ENCODE measurements at places on chromosomes 11 and 22. TPM values are rescaled to one million over a fixed set of nuclear protein-coding genes. Genes with fewer than 3 reads are reported as not detected.

MRGPRX3 gene
- total RNA-seq = not detected

SAA1 gene
- total RNA-seq = not detected

OR56A1 gene
- total RNA-seq = not detected

IGLL1 gene
- total RNA-seq = not detected

SVIP gene
- total RNA-seq = 18.9 TPM

KCNJ11 gene
- 0.19 TPM for total RNA-seq

KDELR3 gene
- total RNA-seq = 43.3 TPM

TSGA10IP gene
- total RNA-seq = not detected

BIK gene
- 0.76 TPM for total RNA-seq

C1QTNF4 gene
- total RNA-seq = 0.10 TPM

CST6 gene
- not detected for total RNA-seq

GAL3ST3 gene
- 0.65 TPM for total RNA-seq

UQCR10 gene
- 43.4 TPM for total RNA-seq

CHRM1 gene
- not detected for total RNA-seq

CLCF1 gene
- total RNA-seq = 4.6 TPM

RELA gene
- 63.4 TPM for total RNA-seq

ART1 gene
- not detected for total RNA-seq

OR52N5 gene
- not detected for total RNA-seq

DRD4 gene
- total RNA-seq = not detected

HORMAD2 gene
- not detected for total RNA-seq

ADM2 gene
- 0.65 TPM for total RNA-seq

ALDH3B1 gene
- total RNA-seq = 2.0 TPM

OR51E2 gene
- total RNA-seq = not detected

DCHS1 gene
- 58.5 TPM for total RNA-seq

PTPRJ gene
- total RNA-seq = 3.3 TPM

MTMR3 gene
- 36.5 TPM for total RNA-seq

IFITM1 gene
- total RNA-seq = 0.57 TPM

GRM5 gene
- total RNA-seq = 0.33 TPM

NFRKB gene
- 29.7 TPM for total RNA-seq

MMP1 gene
- total RNA-seq = 4,071 TPM

PKNOX2 gene
- total RNA-seq = 0.10 TPM

GLB1L3 gene
- not detected for total RNA-seq

CASP4 gene
- 277 TPM for total RNA-seq

KCTD17 gene
- total RNA-seq = 37.2 TPM

OR2AG2 gene
- 0.29 TPM for total RNA-seq

RIC8A gene
- 164 TPM for total RNA-seq

EXPH5 gene
- total RNA-seq = under 0.01 TPM

WBP2NL gene
- total RNA-seq = 0.98 TPM

HBD gene
- not detected for total RNA-seq

TMEM134 gene
- 32.0 TPM for total RNA-seq

MYBPC3 gene
- total RNA-seq = not detected

SLC35C1 gene
- total RNA-seq = 13.0 TPM

CARD18 gene
- not detected for total RNA-seq

SLC35F2 gene
- 107 TPM for total RNA-seq

DNAJB7 gene
- under 0.01 TPM for total RNA-seq

UPB1 gene
- not detected for total RNA-seq
